ENCODE measurements at places on chromosomes 16 and 17.

- no peak for DNase-seq
Measured at GRCh38 chr16:67641779-67642708, 2.9 kb upstream of the CARMIL2 start.

- DNase-seq = no peak
Measured at GRCh38 chr17:43855061-43855460, 8.1 kb downstream of the CD300LG start.

GRCh38 chr17:77281904-77282367 is 141.2 kb downstream of the SEC14L1 start:
- no peak for DNase-seq

DNA sequence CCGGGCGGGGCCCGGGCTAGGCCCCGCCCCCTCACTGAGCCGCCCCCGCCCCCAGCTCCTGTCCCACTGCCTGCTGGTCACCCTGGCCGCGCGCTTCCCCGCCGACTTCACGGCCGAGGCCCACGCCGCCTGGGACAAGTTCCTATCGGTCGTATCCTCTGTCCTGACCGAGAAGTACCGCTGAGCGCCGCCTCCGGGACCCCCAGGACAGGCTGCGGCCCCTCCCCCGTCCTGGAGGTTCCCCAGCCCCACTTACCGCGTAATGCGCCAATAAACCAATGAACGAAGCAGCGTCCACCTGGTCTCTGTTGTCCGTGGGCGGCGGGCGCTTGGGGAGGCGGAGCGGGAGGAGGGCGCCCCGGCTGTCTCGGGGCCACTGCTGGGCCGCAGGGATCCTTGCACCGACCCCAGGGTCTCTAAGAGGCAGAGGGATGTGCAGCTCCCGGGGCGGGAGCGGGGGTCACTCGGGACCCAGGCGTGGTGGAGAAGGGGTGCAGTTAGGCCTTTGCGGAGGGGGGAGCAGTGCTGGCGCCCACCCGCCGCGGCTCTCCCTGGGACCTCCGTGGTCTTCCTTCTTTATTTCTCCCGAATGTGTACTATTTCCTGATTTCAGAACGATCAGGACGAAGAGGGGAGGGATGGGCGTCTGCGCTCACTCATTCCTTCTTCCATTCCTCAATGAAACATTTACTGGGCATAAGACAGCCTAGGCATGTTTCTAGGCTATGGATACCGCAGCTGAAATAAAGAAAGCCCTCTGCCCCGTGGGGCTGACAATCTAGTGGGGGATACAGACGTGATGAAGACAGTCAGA is 2.0 kb downstream of the HBZ start:
- DNase-seq = no peak

- no peak for DNase-seq
Measured at GRCh38 chr16:67967183-67967957, 1.1 kb downstream of the SLC12A4 start.

DNA sequence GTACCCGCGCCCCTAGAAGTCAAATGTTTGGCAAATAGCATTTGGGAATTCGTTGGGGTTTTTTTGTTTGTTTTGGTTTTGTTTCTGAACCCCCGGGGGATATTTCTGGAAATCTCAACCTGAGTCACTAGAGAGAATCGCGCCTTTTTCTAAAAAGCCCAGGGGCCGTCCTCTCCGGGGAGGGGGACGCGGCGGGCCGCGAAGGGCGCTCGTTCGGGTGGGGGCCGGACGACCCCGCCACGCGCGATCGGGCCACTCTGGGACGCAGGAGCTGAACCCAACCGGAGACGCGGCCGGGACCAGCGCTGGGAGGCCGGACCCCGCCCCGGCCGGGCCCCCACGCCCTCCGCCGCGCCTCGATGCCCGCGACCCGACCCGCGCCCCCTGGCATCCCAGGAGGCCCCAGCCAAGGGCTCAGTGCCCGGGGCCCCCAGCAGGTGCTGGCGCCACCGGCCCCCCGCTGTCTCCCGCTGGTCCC is 302 bp downstream of the LITAF start:
- no peak for DNase-seq

DNA sequence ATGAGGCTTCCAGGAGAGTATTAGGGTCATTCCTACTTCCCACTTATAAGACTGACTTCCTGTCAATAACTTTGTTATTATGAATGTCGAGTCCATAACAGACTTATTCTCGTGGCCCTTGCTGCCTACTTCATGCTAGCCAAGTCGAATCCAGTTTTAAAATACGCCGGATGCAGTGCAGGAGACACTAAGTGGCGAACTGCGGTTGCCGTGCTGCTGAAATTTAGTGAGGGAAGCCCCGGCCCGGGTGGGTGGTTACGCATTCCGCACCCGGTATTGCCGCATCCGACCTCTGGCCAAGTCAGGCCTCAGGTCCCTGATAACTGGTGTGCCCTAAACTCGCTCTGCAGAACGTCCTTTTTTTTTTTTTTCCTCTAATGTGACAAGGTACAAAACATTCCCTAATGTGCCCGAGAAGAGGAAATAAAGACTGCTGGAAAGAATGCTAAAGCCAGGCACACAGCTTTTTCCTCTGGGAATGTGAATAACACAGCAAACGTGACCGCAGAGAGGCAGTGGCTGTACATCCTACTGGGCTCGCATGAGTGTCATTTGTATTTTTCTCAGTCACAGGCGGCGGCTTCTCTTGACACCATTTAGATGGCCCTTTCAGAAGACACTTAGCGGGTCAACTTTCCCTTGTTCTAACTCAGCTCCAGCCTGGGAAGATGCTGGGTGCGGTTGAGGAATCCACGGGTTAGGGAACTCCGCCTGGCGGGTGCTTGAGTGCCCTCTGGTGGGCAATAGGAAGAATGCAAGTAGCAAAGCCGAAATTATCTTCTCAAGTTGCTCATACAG is 7.1 kb upstream of the AKTIP start:
- DNase-seq = no peak

GRCh38 chr16:31486045-31486444 is 3.1 kb downstream of the SLC5A2 start:
- DNase-seq = no peak

- DNase-seq = no peak
Measured at GRCh38 chr17:44065668-44066203, 735 bp downstream of the LSM12 start.

DNA sequence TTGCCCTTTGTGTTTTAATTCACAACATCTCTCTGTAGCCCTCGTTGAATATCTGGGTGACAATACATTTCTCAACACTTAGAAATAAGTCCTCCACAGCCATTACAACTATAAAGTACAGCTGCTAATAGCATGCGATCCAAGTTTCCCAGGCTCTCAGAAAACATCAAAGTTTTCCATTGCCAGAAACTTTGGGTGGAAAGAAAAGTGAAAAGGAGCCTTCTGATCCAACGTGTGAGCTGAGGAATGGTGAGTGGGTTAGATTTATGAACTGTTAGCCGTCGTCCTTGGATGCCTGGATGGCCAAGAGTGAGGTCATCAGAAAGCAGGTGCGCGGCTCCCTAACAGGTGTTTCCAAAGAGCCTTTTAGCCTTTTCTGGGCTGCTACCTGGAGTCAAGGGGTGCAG is 258.0 kb downstream of the PMP22 start:
- DNase-seq = no peak

DNA sequence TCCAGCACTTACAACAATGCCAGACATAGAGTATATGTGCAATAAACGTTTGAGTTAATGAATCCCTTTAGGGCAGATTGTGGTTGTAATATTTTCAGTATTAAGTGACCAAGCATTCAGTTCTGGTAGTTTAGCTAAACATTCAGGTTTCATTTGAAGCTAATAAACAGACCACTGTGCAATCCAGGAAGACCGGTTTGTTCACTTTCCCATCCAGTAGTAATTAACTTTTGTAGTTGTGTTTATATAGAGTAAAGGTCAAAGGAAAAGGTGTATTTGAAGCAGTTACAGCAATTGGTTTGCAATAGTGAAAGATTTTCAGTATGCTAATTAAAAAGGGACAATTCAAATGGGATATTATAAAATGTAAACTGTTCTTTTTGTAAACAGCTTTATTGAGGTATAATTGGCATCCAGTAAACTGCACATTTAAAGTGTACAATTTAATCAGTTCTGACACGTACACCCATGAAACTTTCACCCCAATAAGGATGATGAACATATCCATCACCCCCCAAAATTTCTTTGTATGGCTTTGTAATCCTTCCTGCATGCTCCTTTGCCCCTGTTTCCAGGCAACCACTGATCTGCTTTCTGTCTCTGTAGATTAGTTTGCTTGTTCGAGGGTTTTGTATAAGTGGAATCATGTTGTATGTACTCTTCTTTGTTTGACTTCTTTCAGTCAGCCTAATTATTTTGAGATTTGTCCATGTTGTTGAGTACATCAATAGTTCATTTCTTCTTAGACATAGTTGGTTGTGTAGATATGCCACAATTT is 26.3 kb downstream of the MRTFB start:
- no peak for DNase-seq

DNA sequence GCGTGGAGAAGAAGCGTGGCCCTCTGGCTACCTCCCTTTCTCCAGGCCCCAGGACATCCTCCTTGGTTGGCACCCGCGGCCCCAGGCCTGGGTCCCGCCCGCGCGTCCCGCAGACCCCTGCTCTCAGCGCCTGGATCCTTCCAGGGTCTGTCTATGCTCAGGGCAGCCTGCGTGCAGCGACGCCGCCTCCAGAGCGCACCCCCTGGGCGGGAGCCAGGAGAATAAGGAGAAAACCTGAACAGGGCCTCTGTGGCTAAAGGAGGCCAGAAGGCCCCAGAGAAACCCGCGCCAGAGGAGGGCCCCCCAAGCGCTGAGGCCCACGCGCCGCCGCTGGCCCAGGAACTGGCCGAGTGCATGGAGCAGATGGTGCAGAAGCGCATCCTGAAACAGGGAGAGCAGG is 40.4 kb upstream of the DNAJA2 start:
- no peak for DNase-seq

- DNase-seq = no peak
Measured at GRCh38 chr16:48498769-48499631, 111.0 kb downstream of the N4BP1 start.

GRCh38 chr16:70570967-70571570 is 47.5 kb downstream of the SF3B3 start:
- no peak for DNase-seq

- DNase-seq = no peak
Measured at GRCh38 chr16:86134802-86135461, 236.0 kb downstream of the IRF8 start.

DNA sequence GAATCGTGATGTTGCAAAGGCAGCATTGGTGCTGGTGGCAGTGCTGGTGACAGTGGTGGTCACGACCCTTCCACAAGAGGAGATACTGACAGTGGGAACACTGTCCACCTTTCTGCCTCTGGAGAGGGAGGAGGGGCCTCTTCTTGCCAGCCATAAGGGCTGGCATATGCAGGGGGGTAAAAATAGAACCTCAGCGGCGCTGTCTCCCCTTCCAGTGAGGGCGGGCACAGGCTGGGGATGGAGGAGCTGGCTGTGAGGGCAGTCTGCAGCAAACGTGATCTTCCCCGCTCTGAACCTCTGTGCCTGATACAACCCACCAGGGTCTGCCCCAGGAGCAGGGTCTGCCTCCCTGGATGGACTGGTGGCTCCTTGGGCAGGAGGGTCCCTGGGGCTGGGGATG is 3.4 kb downstream of the RAP1GAP2 start:
- no peak for DNase-seq

GRCh38 chr16:57503366-57503765 is 17.1 kb upstream of the DOK4 start:
- no peak for DNase-seq

GRCh38 chr17:17398188-17398942 is 78.4 kb upstream of the MED9 start:
- no peak for DNase-seq

- DNase-seq = no peak
Measured at GRCh38 chr17:18225642-18226283, 328 bp downstream of the LLGL1 start.

GRCh38 chr17:82201498-82201910 is 11.1 kb downstream of the CCDC57 start:
- DNase-seq = no peak

DNA sequence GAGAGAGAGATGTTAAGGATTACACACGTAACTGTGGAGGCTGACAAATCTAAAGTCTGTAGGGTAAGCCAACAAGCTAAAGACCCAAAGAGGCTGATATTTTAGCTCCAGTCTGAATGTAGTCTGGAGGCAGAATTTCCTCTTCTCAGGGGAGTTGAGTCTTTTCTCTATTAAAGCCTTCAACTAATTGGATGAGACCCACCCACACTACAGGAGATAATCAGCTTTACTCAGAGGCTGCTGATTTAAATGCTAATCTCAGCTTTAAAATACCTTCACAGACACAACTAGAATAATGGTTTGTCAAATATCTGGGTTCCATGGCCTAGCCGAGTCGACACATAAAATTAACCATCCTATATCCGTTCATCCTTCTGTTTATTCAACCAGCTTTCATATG is 204.3 kb upstream of the PSMD7 start:
- DNase-seq = no peak

- no peak for DNase-seq
Measured at GRCh38 chr16:74322301-74322710, 25.7 kb downstream of the PSMD7 start.

GRCh38 chr17:44924107-44924544 is 8.8 kb upstream of the GFAP start:
- DNase-seq = no peak

GRCh38 chr16:13322336-13322735 is 420.9 kb downstream of the SHISA9 start:
- no peak for DNase-seq

GRCh38 chr17:74282587-74283370 is 8.7 kb downstream of the DNAI2 start:
- DNase-seq = no peak

DNA sequence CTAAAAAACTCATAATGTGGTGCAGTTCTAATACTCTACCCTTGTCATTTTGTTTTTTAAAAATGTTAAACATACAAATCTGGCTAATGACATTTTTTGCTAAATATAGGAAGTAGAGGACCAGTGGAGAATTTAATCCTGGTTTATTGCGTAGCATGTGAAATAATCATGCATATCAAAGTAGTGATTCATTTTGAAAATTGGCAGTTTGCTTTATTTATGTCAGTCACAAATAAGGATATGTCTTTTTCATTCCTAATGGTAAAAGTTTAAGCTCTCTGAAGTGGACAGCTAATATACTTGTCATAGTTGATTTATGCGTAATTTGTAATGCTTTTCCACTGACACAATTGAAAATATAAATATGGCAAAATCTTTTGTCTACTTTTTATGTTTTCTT is 224.2 kb downstream of the BCAS3 start:
- DNase-seq = no peak

GRCh38 chr16:69402439-69402838 is 16.6 kb upstream of the TERF2 start:
- no peak for DNase-seq

GRCh38 chr16:57165938-57166337 is 19.9 kb downstream of the PSME3IP1 start:
- DNase-seq = no peak

GRCh38 chr16:50334106-50334975 is 34.4 kb downstream of the BRD7 start:
- DNase-seq = no peak

DNA sequence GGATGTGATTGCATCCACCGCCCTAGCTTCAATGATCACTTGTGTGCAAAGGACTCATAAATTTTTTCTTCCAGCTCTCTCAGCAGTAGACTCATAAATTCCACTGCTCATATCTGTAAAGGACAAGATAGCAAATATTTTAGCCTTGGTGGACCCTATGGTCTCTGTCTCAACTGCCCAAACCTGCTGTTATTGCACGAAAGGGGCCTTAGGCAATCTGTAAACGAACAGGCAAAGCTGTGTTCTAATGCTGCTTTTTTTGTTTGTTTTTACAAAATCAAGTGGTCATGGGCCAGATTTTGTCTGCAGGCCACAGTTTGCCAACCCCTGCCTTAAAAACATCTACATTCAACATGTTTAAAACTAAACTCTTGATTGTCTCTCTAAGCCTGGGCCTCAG is 34.1 kb downstream of the FAM20A start:
- no peak for DNase-seq

GRCh38 chr17:67293251-67294203 is 48.5 kb upstream of the HELZ start:
- DNase-seq = peak; percentile 28

- no peak for DNase-seq
Measured at GRCh38 chr16:59432896-59433295, 698.8 kb upstream of the GOT2 start.
